Articular chondrocyte of knee joint (primary cell): ENCODE measurements at places on chromosomes 3 and 15. TPM values are rescaled to one million over a fixed set of nuclear protein-coding genes. Genes with fewer than 3 reads are reported as not detected.

Gene SLC22A13
- total RNA-seq, result 0.86 and 1.0 TPM in 2 replicates

Gene PLEKHO2
- total RNA-seq, result 60.5 and 76.0 TPM in 2 replicates

Gene ITIH1
- not detected in 2 replicates for total RNA-seq

Gene IL5RA
- not detected in 2 replicates for total RNA-seq

Gene COL6A5
- not detected in 2 replicates for total RNA-seq

Gene TBC1D5
- 129 and 149 TPM in 2 replicates for total RNA-seq

Gene PRR20G
- not detected in 2 replicates for total RNA-seq
